ENCODE measurements at places on chromosomes 4 and X. TPM values are rescaled to one million over a fixed set of nuclear protein-coding genes. Genes with fewer than 3 reads are reported as not detected.

VGLL1 gene
- total RNA-seq = not detected

CT83 gene
- total RNA-seq = not detected

PRKG2 gene
- 0.63 TPM for total RNA-seq

AADAT gene
- not detected for total RNA-seq

SLC26A1 gene
- total RNA-seq = not detected

NWD2 gene
- total RNA-seq = not detected

TEX13B gene
- total RNA-seq = not detected

BRS3 gene
- total RNA-seq = not detected

UGT2B15 gene
- not detected for total RNA-seq

IL3RA gene
- not detected for total RNA-seq

SPARCL1 gene
- not detected for total RNA-seq

KCNIP4 gene
- not detected for total RNA-seq

EREG gene
- total RNA-seq = not detected

RASSF6 gene
- not detected for total RNA-seq

DMD gene
- 0.27 TPM for total RNA-seq

STBD1 gene
- 0.18 TPM for total RNA-seq

- H3K27ac ChIP-seq = no peak overlapping the region
- H3K4me3 ChIP-seq = no peak overlapping the region
- peaks cover 2% of the 10 kb centered on the region for H3K36me3 ChIP-seq
- peaks cover 1% of the 10 kb centered on the region for H3K27me3 ChIP-seq
- no peak for DNase-seq
These were observed 14.1 kb downstream of the GRK4 start for GRCh38 chr4:2977211-2978088.

- H3K27me3 ChIP-seq = no peaks in the 10 kb centered on the region
- H3K4me3 ChIP-seq = no peak overlapping the region
- H3K27ac ChIP-seq = no peak overlapping the region
- H3K36me3 ChIP-seq = no peaks in the 10 kb centered on the region
These were observed 385.6 kb upstream of the PCDH10 start for GRCh38 chr4:132763465-132763864.

DNA sequence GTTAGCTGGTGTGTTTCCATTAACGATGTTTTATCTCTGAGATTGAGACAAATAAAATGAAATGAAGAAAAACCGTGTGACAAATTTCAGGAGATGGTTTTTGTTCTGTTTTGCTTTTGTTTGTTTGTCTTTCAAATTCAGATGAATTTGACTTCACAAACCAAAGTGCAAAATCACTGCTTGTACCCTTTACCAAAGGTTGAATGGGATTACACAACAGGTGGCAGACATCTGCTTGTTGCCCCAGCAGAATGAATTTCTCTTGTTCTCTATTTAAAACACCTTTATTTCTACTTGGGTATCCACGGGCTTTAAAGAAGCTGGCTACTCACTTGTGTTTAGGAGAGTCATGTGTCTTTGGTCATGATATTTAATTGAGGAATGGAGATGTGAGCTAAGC lies 239.7 kb upstream of the CLNK start:
- no peaks in the 10 kb centered on the region for H3K36me3 ChIP-seq
- no peak for DNase-seq
- H3K27me3 ChIP-seq = no peaks in the 10 kb centered on the region
- H3K4me1 ChIP-seq = no peaks in the 10 kb centered on the region
- no peak overlapping the region for H3K27ac ChIP-seq

GRCh38 chrX:57155171-57155570 lies 18.0 kb upstream of the SPIN2A start:
- H3K36me3 ChIP-seq = peaks cover 7% of the 10 kb centered on the region
- no peak overlapping the region for H3K4me3 ChIP-seq
- DNase-seq = no peak
- H3K27ac ChIP-seq = no peak overlapping the region
- H3K27me3 ChIP-seq = no peaks in the 10 kb centered on the region
- H3K4me1 ChIP-seq = no peaks in the 10 kb centered on the region

GRCh38 chrX:68186552-68187262 lies 246.6 kb downstream of the OPHN1 start:
- no peaks in the 10 kb centered on the region for H3K36me3 ChIP-seq
- no peaks in the 10 kb centered on the region for H3K4me1 ChIP-seq
- no peak for DNase-seq
- H3K27ac ChIP-seq = no peak overlapping the region

DNA sequence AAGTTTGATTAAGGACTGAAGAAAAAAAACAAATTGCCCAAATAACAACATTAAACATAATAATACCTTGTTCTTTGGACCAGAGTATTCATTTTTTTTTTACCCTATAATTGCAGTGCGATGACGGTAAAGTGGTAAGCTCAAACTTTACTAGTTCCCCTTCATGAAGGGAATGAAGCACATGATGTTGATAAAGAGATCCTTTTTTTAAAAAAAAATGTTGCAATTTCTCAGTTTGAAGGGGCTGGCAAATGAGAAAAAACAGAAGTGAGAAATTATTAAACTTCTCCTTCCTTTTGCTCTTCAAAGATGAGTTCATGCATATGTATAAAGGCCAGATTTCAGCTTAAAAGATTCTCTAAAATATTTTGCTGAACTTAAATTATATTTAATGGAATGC lies 231.7 kb downstream of the C4orf33 start:
- H3K4me3 ChIP-seq = no peak overlapping the region
- H3K27ac ChIP-seq = no peak overlapping the region
- peaks cover 2% of the 10 kb centered on the region for H3K27me3 ChIP-seq
- no peaks in the 10 kb centered on the region for H3K4me1 ChIP-seq

DNA sequence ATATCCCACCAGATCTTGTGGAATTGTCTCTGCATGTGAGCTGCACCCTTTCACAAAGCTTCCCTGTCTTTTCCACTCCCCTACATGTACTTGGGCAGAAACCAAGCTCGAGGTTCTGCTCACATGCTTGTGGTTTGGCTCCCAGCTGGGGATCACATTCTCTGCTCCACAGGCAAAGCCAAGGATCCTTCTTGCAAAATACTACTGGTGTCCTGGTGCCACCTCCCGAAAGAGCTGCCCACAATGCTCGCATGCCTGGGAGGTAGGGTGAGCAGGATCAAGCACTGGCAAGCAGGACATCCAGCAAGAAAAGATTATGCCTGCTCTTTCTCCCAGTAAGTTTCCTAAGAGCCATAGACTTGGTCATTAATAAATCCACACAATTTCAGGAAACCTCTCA lies 45.1 kb upstream of the PPARGC1A start:
- no peaks in the 10 kb centered on the region for H3K36me3 ChIP-seq
- no peak overlapping the region for H3K4me3 ChIP-seq
- no peak overlapping the region for H3K27ac ChIP-seq
- no peaks in the 10 kb centered on the region for H3K4me1 ChIP-seq

GRCh38 chr4:158856852-158857251 lies 88.0 kb downstream of the FNIP2 start:
- no peaks in the 10 kb centered on the region for H3K27me3 ChIP-seq
- peaks cover 15% of the 10 kb centered on the region for H3K36me3 ChIP-seq
- no peak overlapping the region for H3K27ac ChIP-seq
- peaks cover 2% of the 10 kb centered on the region for H3K4me1 ChIP-seq
- no peak overlapping the region for H3K4me3 ChIP-seq

- peaks cover 5% of the 10 kb centered on the region for H3K27me3 ChIP-seq
- H3K27ac ChIP-seq = no peak overlapping the region
- H3K36me3 ChIP-seq = no peaks in the 10 kb centered on the region
- no peak overlapping the region for H3K4me3 ChIP-seq
These were observed 70.4 kb downstream of the FGFBP1 start for GRCh38 chr4:15868111-15868510.

- H3K4me1 ChIP-seq = peaks cover 59% of the 10 kb centered on the region
- no peaks in the 10 kb centered on the region for H3K27me3 ChIP-seq
- no peak overlapping the region for H3K4me3 ChIP-seq
- no peak overlapping the region for H3K27ac ChIP-seq
- peaks cover 36% of the 10 kb centered on the region for H3K36me3 ChIP-seq
These were observed 17.9 kb downstream of the UBE2K start for GRCh38 chr4:39715788-39716187.

DNA sequence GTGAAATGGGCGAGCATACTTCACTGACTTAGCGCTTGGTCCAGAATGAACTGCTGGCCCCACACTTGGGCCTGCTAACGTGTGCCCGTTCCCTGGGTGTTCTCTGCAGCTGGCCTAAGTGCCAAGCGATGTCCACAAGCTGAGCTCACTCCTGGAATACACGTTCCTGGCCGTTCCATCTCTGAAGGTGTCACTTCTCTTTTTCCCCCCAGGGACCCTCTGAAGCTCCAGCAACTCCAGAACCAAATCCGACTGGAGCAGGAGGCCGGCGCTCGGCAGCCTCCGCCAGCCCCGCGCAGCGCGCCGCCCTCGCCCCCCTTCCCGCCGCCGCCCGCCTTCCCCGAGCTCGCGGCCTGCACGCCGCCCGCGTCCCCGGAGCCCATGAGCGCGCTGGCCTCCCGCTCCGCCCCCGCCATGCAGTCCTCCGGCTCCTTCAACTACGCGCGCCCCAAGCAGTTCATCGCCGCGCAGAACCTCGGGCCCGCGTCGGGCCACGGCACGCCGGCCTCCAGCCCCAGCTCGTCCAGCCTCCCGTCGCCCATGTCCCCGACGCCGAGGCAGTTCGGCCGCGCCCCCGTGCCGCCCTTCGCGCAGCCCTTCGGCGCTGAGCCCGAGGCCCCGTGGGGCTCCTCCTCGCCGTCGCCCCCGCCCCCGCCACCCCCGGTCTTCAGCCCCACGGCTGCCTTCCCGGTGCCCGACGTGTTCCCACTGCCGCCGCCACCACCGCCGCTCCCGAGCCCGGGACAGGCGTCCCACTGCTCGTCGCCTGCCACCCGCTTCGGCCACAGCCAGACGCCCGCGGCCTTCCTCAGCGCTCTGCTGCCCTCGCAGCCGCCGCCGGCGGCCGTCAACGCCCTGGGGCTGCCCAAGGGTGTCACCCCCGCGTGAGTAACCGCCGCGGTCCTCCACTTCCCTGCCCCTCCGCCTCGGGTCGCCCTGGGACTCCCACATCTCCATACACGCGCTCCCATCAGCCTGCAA lies 132.3 kb downstream of the CBR4 start:
- peak; percentile 48 for DNase-seq
- H3K4me1 ChIP-seq = peaks cover 4% of the 10 kb centered on the region
- H3K36me3 ChIP-seq = no peaks in the 10 kb centered on the region
- H3K27ac ChIP-seq = no peak overlapping the region
- peaks cover 46% of the 10 kb centered on the region for H3K27me3 ChIP-seq

DNA sequence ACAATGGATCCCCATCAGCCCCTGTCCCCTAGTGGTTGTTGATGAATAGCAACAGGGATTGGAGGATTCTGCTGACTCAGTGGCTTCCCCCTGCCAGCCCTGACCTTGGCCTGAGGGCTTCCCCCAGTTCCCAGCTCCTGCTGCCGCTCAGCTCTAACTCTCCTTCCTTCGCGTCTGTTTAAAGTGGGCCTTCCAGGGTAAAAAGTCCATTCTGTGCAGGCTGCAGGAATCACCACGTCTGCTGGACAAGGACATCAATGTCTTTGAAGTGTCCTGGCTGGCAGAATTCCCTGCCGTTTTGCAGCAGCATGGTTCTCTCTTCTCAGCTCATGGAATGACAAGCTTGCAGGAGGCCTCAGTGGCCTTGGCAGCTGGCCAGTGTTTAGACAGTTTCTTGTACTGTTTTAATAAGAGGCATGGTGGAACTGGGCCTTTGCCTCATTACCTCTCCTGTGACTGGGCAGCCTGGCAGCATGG lies 152.5 kb upstream of the STX18 start:
- peaks cover 12% of the 10 kb centered on the region for H3K4me1 ChIP-seq
- peaks cover 21% of the 10 kb centered on the region for H3K36me3 ChIP-seq
- H3K4me3 ChIP-seq = no peak overlapping the region
- H3K27ac ChIP-seq = no peak overlapping the region

GRCh38 chrX:72048510-72049455 lies 82.9 kb downstream of the RTL5 start:
- H3K4me1 ChIP-seq = peaks cover 8% of the 10 kb centered on the region
- no peak overlapping the region for H3K4me3 ChIP-seq
- H3K27me3 ChIP-seq = peaks cover 1% of the 10 kb centered on the region
- peak; percentile 11 for DNase-seq

DNA sequence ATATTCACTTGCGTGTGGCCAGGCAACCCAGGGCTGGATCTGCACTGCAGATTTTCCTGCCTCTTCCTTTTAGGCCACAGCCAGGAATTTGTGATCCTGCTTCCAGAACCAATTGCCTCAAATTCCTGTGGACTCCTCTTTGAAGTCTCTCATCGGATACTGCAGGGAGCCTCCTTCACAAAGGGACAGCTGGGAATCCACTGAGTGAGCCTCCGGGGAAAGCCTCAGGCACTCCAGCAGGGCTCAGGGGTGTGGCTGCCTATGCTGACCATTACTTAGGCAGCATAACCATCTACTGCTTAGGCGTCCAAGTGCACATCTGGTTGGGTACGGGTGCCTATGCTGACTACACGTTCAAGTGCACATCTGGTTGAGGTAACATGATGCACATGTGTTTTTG lies 321.5 kb downstream of the NLGN4X start:
- H3K27me3 ChIP-seq = no peaks in the 10 kb centered on the region
- DNase-seq = no peak
- H3K36me3 ChIP-seq = no peaks in the 10 kb centered on the region
- H3K27ac ChIP-seq = no peak overlapping the region

- H3K4me3 ChIP-seq = no peak overlapping the region
- no peak for DNase-seq
- H3K27ac ChIP-seq = no peak overlapping the region
- H3K4me1 ChIP-seq = no peaks in the 10 kb centered on the region
These were observed 684.1 kb downstream of the TRAM1L1 start for GRCh38 chr4:116401293-116401692.

DNA sequence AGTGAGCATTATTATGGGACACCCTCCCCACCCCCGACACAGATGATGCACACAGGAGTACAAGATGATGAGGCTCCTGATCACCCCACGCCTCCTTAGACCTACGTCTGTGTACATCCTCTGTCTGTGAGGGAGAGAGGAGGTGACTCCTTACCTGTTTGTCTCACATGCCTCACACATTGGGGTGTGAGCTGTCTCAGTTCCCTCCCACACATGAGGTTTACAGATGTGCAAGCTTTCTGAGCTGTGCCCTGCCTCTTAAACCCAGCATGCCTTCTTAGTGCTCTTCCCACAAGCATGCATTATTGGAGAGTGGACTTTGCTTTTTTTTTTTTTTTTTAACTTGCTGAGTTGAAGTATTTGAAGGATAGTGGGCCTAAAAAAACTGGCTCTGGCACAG lies 76.7 kb downstream of the CLCN5 start:
- no peaks in the 10 kb centered on the region for H3K4me1 ChIP-seq
- peaks cover 2% of the 10 kb centered on the region for H3K36me3 ChIP-seq
- H3K27me3 ChIP-seq = no peaks in the 10 kb centered on the region
- peak; percentile 12 for DNase-seq
- H3K4me3 ChIP-seq = no peak overlapping the region

- no peak overlapping the region for H3K27ac ChIP-seq
- no peaks in the 10 kb centered on the region for H3K27me3 ChIP-seq
- H3K4me1 ChIP-seq = no peaks in the 10 kb centered on the region
- no peak overlapping the region for H3K4me3 ChIP-seq
- no peaks in the 10 kb centered on the region for H3K36me3 ChIP-seq
These were observed 162.6 kb upstream of the INTU start for GRCh38 chr4:127469959-127470809.

GRCh38 chr4:115121351-115122043 lies 8.1 kb upstream of the NDST4 start:
- DNase-seq = no peak
- no peaks in the 10 kb centered on the region for H3K36me3 ChIP-seq
- H3K4me3 ChIP-seq = no peak overlapping the region
- H3K27ac ChIP-seq = no peak overlapping the region
- no peaks in the 10 kb centered on the region for H3K4me1 ChIP-seq

Data from activated CD8-positive, alpha-beta T cell treated with anti-CD3 and anti-CD28 coated beads for 36 hours (primary cell).